LHCN-M2 (cell line): ENCODE measurements at places on chromosomes 13 and 19.

DNA sequence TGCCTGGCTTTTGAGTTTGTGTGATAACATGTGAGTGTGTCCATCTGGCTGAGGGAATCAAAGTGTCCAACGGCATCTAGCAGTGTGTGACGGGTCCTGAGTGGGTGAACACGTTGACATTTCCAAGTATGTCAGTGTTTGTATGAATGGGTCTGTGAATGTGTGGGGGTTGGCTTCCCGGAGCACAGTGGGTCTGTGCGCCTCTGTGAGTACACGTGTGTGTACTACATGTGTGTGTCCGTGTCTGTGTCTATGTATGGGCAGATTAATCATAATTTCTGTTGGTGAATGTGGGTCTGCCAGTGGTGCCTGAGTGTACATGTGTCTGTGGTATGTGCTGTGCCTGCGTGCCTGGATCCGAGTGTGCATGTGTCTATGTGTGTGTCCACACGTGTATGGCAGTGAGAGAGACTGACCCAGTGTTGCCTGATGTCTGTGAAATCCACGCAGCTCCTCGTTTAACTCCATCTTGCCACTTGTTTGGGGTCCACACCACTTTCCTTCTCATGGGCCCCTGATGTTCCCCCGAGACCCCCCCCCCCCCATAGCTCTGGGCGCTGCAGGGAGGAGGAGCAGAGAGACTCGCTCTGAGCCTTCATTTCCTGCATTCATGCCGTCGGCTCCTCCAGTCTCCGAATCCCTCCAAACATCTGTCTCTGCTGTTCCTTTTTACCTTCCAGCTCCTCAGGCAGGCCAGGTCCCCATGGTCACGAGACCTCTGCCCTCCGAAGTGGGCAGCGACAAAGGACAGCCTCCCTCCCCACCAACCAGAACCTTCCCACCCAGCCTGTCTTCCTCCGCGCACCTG lies 5.3 kb downstream of the CCDC8 start:
- DNase-seq = no peak

- DNase-seq = peak; percentile 72
Observed at GRCh38 chr13:41008349-41008980, 10.7 kb downstream of the ELF1 start.

GRCh38 chr13:44243198-44243857 lies 130.3 kb upstream of the SERP2 start:
- peak; percentile 88 for DNase-seq

- DNase-seq = peak; percentile 65
Observed at GRCh38 chr13:65855242-65855805, 1374.8 kb downstream of the PCDH9 start.

- DNase-seq = no peak
Observed at GRCh38 chr19:7866399-7867091, 7.6 kb downstream of the PRR36 start.

GRCh38 chr19:54439174-54439851 lies 9.7 kb upstream of the LENG8 start:
- DNase-seq = no peak

DNA sequence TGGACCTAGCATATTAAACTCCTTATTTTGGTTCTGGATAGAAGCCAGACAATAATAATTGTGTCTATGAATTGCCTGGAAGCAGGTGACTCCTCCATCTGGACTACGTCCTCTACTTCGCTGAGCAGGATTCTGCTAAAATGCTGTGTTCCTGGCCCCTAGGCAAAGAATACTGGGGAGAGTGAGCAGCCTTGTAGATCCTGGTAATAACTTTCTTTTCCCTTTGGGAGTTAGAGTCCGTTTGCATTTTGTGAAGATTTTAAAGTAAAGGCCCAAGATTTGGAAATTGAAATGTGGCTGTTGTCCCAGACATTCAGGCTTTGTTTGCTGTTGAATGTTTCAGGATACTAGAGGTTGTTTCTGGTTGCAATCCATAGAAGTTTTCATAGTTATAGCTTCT lies 511.9 kb upstream of the KLF12 start:
- no peak for DNase-seq
